ENCODE measurements at places on chromosomes 6 and 20.

DNA sequence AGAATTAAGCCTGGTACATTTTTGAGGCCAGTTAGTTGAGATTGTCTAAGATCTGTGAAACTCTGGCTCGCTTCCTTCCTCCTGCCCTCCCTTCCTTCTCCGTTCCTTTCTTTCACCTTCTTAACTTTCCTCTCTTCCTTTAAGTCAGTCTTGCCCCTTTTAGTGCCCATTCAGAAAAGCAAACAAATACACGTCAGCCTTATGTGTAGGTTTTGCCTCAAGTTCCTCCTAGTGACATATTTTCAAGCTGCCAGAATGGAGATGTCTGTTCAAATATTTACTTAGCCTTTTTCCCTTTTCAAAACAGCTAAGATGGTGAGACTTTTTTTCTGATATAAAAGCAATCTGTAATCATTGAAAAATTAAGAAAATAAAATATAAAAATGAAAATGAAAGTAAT is 178.4 kb downstream of the FARS2 start:
- DNase-seq = no peak

DNA sequence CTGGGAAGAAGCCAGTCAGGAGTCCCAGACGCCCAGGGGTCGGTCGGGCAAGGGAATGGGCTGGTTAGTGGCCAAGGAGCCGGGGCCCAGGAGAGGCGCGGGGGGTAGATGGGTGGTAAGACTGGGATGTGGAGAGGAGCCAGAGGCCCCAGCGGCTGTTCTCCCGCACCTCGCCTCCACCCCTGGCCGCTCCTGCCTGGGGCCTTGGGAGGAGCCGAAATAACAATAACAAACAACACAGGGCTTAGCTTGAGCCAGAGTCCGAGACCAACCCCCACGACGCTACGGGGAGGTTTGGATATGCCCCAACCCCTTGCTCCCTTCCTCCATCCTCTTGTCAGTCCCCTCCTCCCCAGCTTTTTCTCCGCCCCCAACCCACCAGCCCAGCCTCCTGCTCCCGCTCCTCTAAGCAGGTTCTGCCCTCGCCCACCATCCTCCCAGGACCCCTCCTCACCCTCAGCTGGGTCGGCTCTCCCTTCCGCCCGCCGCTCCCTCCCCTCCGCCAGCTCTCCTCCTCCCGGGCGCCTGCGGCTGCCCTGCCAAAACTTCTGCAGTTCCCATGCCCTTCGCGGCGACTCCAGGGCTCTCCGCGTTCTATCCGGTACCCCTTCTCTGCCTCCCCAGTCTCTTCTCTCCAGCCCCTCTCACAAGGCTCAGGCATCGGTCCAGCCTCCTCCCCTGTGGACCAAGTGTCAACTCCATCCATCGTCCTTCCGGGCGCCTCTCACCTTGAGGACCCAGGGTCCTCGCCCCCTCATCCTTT is 1.1 kb downstream of the RNF39 start:
- DNase-seq = no peak

DNA sequence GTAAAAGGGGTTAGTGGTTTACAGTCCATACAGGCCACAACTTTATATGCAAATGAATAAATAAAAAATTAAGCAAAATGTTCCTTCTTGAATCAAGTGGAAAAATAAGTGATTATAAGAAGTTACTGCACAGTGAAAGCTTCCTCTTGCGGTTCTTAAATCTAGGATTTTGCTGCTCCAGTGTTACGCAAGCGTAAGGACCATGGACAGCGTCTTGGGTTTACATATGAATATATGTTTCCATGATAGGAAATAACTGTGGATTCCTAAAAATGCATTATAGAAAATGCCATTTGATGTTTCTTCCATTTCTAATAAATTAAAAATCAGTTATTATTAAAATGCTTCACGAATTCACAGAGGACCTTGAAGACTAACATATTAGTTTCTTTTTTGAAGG is 176.6 kb upstream of the POU3F2 start:
- DNase-seq = no peak

GRCh38 chr6:36130667-36131510 is 576 bp downstream of the MAPK13 start:
- DNase-seq = peak; percentile 63

GRCh38 chr20:48690888-48691287 is 136.9 kb downstream of the PREX1 start:
- no peak for DNase-seq

- no peak for DNase-seq
These were observed 9.3 kb upstream of the TRAF3IP2 start for GRCh38 chr6:111614833-111615582.

DNA sequence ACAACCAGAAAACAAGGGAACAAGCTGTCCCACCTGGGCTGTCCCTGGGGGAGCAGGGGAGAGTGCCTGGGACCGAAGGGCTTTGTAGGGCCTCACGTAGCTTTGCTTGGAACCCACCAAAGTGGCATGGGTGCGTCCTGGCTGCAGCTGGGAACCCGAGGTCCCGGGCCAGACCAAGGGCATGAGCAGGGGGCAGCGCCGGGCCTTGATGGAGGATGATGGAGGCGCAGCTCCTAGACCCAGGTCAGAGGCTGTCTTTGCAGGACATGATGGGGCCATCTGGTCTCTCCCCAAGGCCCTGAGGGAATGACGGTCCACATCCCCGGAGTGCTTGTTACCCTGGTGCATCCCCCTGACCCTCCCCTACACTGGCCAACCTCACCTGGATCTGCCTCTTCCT is 7.6 kb upstream of the OSBPL2 start:
- no peak for DNase-seq

DNA sequence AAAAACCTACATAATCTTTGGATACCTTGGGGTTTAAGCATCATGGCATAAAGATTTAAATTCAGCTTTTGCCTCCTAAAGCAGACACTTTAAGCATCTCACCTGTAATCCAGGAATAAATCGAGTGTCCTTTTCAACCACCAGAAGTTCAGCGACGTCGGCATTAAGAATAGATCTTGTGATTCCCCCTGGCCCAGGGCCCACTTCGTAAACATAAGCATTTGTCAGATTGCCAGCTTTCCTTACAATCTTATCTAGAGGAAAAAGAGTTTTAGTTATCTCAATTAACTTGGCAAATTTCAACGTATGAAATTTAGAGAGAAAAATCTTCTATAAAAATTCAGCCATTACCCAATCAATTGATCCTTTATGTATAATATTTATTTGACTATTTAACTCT is 3.2 kb downstream of the TFB1M start:
- no peak for DNase-seq

DNA sequence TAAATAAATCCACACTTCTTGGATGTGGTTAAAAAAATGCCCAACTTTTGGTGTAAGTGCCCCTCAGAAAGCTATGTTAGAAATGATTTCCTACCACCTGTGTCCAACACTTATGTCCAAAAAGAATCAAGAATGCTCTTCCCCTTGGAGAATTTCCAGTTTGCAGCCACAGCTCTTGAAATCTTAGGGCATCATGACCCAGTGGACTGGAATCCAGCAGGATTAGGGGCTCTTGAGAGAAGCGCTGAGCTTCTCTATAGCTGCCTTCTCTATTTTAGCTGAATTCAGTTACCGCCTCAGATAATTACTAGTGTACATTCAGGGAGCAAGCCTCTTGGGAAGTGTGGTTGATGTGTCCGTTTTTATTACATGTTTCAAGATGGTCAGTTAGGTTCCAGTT is 2.5 kb downstream of the PHACTR1 start:
- DNase-seq = no peak

GRCh38 chr6:37050854-37051137 is 45.3 kb downstream of the FGD2 start:
- no peak for DNase-seq

GRCh38 chr6:168737481-168737880 is 296.5 kb downstream of the SMOC2 start:
- no peak for DNase-seq

GRCh38 chr20:32685541-32686529 is 12.1 kb upstream of the C20orf203 start:
- no peak for DNase-seq

GRCh38 chr6:129510950-129511349 is 199.0 kb downstream of the ARHGAP18 start:
- no peak for DNase-seq

DNA sequence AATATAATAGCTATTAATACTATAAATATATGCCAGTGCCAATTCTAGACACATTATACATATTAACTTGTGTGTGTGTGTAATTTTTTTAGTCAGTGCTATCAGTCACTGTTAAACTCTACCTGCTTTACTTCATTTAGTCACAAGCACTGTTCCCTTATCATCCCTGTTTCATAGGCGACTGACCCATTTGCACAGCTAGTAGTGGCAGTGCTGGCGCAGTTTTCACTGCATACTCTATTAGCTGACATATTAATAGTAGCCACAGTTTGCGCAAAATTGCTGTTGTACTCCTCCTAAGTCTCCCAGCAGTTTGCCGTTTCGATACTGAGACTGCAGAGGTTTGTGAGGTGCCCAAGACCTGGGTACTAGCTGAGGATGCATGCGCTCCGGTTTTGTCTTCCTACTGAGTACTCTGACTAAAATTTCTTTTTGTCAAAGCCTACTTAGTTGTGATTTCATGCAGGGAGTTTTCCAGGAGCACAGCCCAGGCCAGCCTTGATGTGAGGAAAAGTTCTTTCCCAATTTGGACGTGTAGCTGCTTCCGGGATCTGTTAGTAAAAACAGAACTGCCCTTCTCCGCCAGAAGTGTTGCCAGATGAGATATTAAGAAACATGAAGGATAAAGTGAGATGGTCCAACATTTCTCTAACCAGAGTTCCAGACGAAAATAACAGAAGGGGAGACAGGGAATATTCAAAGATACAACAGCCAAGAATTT is 5.6 kb downstream of the BAG2 start:
- no peak for DNase-seq

- no peak for DNase-seq
These were observed 2.7 kb upstream of the CD93 start for GRCh38 chr20:23088866-23089265.

- DNase-seq = no peak
These were observed 225.5 kb downstream of the BCKDHB start for GRCh38 chr6:80331974-80332373.

DNA sequence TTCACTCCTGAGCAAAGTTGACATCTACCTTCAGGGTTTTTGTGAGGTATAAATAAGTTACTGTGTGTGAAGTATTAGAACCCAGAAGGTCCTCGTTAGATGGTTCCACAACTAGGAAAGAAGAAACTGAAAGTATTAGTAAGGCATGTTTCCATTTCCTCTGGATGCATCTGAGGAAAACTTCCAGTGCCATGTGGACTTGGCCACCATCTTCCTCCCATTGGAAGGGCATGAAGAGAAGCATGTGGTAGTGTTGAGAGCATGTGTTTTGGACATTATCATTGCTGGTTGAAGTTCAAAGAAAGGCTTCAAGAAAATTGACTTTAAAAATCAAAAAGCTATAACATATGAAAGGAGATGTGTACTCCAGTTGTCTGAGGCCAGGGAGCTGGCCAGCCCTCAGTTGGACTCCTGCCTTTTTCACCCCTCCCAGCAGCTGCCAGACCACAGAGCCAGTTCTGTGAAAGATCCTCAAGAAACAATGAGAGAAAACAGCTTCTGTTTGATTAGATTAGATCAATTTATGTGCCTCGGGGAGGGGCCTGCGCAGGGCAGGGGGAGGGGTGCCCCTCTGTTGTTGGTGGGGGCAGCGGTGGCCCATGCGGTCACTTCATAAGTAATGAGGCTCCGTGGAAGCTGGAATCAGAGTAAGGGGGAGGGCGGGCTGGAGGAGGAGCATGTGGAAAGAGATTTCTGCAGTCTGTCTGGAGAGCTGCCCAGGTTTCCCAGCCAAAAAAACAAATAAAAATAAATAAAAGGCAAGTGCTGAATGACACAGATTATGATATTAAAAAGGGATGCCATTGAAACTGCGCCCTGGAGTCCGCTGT is 154.0 kb downstream of the JARID2 start:
- no peak for DNase-seq

- no peak for DNase-seq
These were observed 65.2 kb downstream of the PPP1R14C start for GRCh38 chr6:150207931-150208570.

DNA sequence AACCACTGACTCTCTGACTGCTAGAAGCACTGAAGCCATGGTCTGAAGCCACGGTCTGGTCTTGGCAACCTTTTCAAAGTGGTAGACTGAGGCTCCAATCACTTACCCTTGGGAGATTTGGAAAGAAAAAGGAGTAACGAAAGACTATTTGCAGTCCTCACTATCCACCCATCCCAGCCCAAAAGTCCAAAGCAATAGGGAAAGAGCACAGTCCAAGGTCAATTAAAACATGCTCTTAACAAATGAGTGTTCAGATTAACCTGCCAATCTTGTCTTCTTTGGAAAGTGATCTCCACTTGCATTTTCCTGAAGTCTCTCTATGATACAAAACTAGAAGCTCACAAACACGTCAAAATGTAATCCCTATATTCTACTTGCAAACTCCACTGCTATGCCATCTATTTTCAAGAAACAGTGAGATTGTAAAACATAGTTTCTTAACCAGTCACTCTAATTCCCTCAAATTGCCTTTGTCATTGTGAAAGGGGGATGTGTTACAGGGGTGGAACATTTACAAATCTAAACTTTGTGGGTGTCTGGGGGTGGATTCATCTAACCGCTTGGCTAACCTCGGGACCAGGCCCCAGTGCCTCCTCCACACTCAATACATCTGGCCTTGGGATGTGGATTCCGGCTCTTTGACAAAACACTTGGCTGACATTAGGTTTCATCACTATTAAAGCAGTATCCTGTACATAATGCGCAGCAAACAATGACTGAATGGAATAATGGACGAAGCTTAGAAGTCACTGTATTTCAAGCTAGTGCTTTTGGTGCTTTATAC is 56.4 kb downstream of the B4GALT5 start:
- DNase-seq = no peak

- no peak for DNase-seq
These were observed 411.7 kb upstream of the SOX4 start for GRCh38 chr6:21181866-21182265.

DNA sequence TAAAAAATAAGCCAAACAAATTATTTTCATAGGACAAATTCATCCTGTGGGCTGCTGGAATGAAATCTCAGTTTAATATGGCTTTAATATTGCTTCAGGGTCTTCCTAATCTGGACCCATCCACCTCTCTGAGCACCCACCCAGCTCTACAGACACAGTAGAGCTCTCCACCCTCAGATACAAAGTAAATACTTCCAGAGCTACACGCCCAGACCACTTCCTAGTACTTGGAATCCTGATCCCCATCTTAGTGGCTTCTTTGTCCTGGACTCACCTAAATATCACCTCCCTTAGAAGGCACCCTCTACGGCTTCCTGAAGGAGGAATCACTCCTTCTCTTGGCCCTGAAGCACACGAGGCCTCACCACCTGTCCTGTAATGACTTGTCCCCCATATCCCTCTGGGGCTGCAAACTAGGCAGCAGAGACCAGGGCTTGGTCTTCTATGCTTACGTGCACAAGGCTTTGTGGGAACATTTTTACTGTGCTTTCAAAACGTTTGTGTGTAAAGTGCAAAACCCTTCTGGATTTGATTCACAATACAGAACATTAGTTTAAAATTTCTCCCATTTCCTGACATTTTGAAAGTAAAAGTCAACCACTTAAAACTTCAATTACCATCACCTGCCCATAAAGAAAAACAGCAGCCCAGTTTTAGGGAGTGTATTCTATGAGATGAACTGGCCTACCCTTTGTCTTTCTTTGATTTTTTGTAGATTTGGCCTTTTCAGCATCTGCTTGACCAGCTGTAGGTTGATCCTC is 2.4 kb downstream of the CTCFL start:
- no peak for DNase-seq

GRCh38 chr6:34580707-34581560 is 24.8 kb upstream of the SPDEF start:
- no peak for DNase-seq

- DNase-seq = no peak
These were observed 640.2 kb downstream of the PTPRT start for GRCh38 chr20:42549496-42549895.

GRCh38 chr20:45124365-45124764 is at the start of gene WFDC12:
Gene WFDC12, minus strand, starts transcription at chr20:45124465. Its CDS starts 18 bp downstream, at chr20:45124447.
- DNase-seq = no peak
